CD8-positive, alpha-beta memory T cell (primary cell): ENCODE measurements at places on chromosomes 6 and 20. TPM values are rescaled to one million over a fixed set of nuclear protein-coding genes. Genes with fewer than 3 reads are reported as not detected.

- no peaks in the 10 kb centered on the region for H3K27me3 ChIP-seq
- no peak overlapping the region for H3K4me3 ChIP-seq
- H3K4me1 ChIP-seq: no peaks in the 10 kb centered on the region
- H3K36me3 ChIP-seq: no peaks in the 10 kb centered on the region
- H3K27ac ChIP-seq: no peak overlapping the region
Measured at GRCh38 chr6:110781522-110782214, 33.6 kb downstream of the CDK19 start.

The HLA-DRB1 gene
- 26.1 TPM for total RNA-seq

The GGTLC1 gene
- total RNA-seq: not detected

- H3K4me1 ChIP-seq: peaks cover 16% of the 10 kb centered on the region
- no peak overlapping the region for H3K27ac ChIP-seq
- H3K27me3 ChIP-seq: no peaks in the 10 kb centered on the region
- DNase-seq: no peak
Measured at GRCh38 chr6:88008831-88009231, 38.8 kb upstream of the SPACA1 start.

DNA sequence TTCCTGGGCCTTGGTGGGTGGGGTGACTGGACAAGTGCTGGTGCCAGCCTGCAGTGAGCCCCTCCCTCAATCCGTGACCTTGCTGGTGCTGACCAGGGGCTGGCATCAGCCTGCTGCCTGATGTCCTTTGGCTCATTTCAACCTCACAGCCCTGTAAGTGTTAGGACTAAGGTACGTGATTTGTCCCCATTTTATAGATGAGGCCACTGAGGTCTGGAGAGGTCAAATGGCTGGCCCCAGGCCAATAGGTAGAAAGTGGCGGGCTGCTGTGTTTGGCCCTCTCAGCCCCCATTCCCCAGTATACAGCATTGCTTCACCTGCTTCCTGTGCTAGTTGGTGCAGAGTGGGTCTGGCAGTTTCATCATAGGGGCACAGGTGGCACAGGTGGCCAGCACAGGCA, 20.1 kb downstream of the EFCAB8 start:
- H3K27ac ChIP-seq: no peak overlapping the region
- no peak overlapping the region for H3K4me3 ChIP-seq
- no peaks in the 10 kb centered on the region for H3K27me3 ChIP-seq
- no peak for DNase-seq
- H3K36me3 ChIP-seq: no peaks in the 10 kb centered on the region

DNA sequence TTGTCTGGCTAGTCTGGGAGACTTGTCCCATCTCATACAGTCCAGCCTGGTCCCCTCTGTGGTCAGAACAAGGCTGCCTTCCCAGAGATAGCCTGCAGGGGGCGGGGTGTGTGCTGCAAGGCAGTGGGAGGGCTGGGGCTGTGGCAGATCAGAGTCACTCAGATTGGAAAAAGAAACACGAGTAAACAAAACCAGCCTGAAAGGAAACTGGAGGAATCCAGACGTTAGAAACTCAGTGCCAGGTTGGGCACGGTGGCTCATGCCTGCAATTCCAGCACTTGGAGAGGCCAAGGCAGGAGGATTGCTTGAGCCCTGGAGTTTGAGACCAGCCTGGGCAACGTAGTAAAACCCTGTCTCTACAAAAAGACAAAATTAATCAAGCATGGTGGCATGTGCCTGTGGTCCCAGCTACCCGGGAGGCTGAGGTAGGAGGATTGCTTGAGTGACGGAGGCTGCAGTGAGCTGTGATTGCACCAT, 20.2 kb downstream of the LEMD2 start:
- DNase-seq: peak; percentile 59
- no peaks in the 10 kb centered on the region for H3K27me3 ChIP-seq
- peaks cover 6% of the 10 kb centered on the region for H3K4me1 ChIP-seq
- H3K4me3 ChIP-seq: no peak overlapping the region

DNA sequence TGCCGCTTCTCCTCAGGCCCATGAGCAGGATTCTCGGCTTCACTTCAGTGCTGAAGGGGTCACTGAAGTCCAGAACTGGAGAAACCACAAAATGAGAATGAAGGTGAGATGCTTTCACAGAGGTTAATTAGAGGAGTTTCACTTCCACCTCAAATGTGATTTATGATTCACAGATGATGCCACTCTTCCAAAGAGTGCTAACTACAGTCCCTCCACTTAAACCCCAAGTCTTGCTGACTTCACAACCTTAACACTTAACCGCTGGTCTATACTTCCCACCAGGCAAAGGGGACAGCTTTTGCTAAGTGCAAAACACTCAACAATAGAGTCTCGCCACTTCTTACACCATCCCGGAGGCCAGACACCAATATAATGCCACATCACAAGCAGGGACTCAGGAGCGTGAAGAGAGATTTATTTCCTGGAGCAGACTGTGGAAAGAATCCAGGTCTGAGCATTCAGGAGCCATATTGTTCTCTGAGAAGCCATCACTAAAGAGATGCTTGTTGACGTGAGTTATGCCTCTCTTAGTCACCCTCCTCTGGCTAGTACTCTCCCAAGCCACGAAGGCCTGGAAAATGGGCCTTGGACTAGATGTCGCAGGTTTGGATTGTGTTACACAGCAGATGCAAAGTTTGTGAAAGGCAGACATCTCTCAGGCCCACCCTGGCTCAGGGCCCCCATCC, 24.4 kb downstream of the RRAGD start:
- H3K4me1 ChIP-seq: no peaks in the 10 kb centered on the region
- no peak overlapping the region for H3K4me3 ChIP-seq
- no peaks in the 10 kb centered on the region for H3K27me3 ChIP-seq
- no peak for DNase-seq

The GPR63 gene
- total RNA-seq: 1.6 TPM

GRCh38 chr6:14210077-14210476, 92.5 kb downstream of the CD83 start:
- no peak for DNase-seq
- H3K36me3 ChIP-seq: no peaks in the 10 kb centered on the region
- H3K4me3 ChIP-seq: no peak overlapping the region
- H3K27me3 ChIP-seq: no peaks in the 10 kb centered on the region

DNA sequence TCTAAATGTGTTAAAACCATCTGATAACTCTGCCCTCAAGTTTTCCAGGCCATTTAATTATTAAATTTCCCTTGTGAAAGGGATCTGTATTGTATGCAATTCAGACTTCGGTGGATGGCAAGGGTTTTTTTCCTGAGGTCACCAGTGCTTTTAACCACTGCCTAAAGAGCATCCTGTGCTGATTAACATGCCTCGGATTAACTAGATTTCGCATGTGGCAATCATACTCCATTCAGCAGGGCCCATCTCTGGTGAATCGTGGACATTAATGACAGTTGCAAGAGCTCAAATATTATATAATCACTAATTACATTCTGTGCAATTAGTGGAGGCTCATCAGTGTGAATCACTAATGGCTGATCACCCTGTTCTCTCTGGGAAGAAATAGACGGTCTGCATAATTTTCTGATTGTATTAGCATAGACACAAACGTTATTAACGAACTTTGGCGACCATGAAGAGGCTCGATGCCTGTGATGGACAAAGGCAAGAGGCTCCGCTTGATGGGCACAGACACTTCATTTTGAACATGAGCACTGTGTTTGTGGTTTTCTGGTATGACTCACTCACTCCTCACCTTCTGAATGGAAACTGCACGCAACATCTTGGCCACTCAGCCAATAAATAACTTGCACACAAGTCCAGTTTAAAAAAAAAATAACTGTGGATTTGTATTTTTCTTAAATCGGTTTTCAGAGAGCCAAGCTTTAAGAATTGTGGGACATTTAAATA, 31.4 kb downstream of the LINC00237 start:
- no peak overlapping the region for H3K4me3 ChIP-seq
- no peaks in the 10 kb centered on the region for H3K4me1 ChIP-seq
- H3K36me3 ChIP-seq: no peaks in the 10 kb centered on the region
- DNase-seq: no peak
- no peak overlapping the region for H3K27ac ChIP-seq
- peaks cover 11% of the 10 kb centered on the region for H3K27me3 ChIP-seq

DNA sequence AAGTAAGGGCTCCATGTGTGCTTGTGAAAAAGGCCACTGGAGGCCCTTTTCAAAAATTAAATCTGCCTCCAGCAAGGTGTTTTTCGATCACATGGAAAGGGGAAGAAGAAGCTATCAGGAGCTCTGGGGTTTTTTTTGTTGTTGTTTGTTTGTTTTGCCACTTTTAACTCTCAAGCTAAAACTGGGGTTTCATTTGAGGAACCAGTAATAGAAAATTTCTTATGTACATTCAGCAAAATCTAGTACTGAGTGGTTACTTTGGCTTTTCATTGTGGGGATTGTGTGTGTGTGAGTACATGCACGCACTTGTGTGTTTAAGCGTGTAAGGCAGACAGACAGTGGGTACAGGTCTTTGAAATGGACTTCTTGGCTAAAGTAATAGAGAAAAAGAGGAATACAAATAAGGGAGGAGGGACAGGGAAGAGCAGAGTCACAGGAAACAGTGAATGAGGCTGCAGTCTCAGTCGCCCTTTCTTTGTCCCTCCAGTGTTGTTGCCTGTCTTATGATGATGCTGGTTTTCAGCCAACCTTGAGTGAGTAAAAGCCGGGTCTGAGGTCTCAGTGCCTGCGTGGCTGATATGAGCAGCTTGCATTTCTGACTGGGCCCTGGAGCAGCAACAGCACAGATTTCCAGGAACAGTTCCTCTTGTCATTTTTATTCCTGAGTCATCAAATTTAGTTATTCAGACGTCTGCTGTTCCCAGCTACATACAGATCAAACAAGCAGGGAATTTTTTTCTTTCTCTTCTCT, 26.2 kb downstream of the SLC16A10 start:
- DNase-seq: no peak
- H3K36me3 ChIP-seq: no peaks in the 10 kb centered on the region
- peaks cover 27% of the 10 kb centered on the region for H3K4me1 ChIP-seq

DNA sequence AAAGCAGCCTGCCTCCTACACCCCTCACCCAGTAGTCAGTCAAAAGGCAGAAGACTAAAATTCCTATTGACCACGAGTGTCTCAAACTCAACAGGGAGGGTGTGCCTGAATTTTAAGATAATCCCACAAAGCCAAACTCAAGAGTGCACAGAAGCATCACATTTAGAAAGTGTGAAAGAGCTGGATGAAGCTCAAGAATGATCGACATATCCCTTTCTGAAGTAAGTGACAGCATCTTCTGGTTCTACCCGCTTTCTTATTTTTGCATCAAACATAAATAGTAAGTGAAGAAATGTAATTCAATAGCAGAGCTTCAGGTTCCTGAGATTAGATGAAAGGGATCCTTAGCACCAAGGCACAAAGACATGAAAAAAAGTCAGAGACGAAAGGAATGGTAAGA, 64.5 kb upstream of the BACH2 start:
- H3K4me1 ChIP-seq: no peaks in the 10 kb centered on the region
- H3K27me3 ChIP-seq: no peaks in the 10 kb centered on the region
- H3K27ac ChIP-seq: no peak overlapping the region
- H3K36me3 ChIP-seq: no peaks in the 10 kb centered on the region
- H3K4me3 ChIP-seq: no peak overlapping the region

GRCh38 chr6:156752666-156753301, 24.4 kb upstream of the ARID1B start:
- DNase-seq: no peak
- no peak overlapping the region for H3K27ac ChIP-seq
- H3K4me3 ChIP-seq: no peak overlapping the region
- H3K4me1 ChIP-seq: no peaks in the 10 kb centered on the region
- no peaks in the 10 kb centered on the region for H3K36me3 ChIP-seq

GRCh38 chr6:139905404-139906052, 531.1 kb upstream of the CITED2 start:
- no peaks in the 10 kb centered on the region for H3K27me3 ChIP-seq
- no peaks in the 10 kb centered on the region for H3K4me1 ChIP-seq
- H3K36me3 ChIP-seq: no peaks in the 10 kb centered on the region
- H3K4me3 ChIP-seq: no peak overlapping the region

GRCh38 chr6:43786664-43787329, 16.8 kb downstream of the VEGFA start:
- H3K27me3 ChIP-seq: no peaks in the 10 kb centered on the region
- no peak for DNase-seq
- no peak overlapping the region for H3K27ac ChIP-seq
- no peaks in the 10 kb centered on the region for H3K4me1 ChIP-seq
- no peak overlapping the region for H3K4me3 ChIP-seq

DNA sequence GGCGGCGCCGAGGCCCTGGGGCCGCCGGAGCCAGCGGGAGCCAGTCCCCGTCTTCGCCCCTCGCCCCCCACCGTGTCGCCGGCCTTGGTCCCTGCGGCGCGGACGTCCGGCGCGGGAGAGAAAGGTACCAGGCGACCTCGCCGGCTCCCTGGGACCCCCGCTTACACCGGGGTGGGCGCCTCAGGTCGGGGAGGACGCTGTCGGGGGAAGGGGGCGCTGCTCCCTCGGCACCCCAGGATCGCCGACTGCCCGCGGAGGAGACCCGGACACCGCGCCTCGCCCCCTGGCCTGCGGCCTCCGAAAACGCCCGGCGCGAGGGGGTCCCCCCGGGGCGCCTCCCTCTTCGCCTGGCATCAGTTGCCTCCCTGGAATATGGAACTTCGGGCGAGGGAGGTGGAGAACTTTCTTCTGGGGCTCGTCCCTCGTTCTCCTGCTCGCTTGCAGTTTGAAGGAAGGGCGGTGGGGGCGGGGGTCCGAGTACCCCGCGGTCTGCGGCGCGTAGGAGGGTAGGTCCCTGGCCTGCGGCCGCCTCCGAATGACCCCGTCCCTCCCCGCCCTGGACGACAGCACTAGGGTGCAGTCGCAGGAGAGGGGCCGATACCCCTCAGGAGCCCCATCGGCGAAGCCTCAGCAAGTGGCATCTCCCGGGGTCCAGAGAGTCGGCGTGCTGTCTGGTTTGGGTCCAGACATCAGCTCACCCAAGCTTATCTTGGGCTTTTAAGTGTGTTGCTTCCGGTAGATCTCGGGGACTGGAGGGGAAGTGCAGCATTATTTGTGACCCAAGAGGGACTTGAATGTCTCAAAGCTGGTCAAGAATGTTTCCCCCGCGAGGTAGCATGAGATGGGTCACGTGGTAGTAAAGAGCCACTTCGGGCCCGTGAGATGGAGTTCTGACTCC, 549 bp downstream of the ANKRD6 start:
- H3K27me3 ChIP-seq: no peaks in the 10 kb centered on the region
- peaks cover 6% of the 10 kb centered on the region for H3K4me1 ChIP-seq
- peak overlapping the region; percentile 62 for H3K4me3 ChIP-seq
- DNase-seq: peak; percentile 9
- H3K27ac ChIP-seq: peak overlapping the region; percentile 24
- no peaks in the 10 kb centered on the region for H3K36me3 ChIP-seq

- H3K4me3 ChIP-seq: no peak overlapping the region
- H3K36me3 ChIP-seq: no peaks in the 10 kb centered on the region
- no peaks in the 10 kb centered on the region for H3K27me3 ChIP-seq
- no peak overlapping the region for H3K27ac ChIP-seq
Measured at GRCh38 chr20:45157962-45158361, 16.7 kb upstream of the PI3 start.

- no peak for DNase-seq
- no peaks in the 10 kb centered on the region for H3K27me3 ChIP-seq
- no peaks in the 10 kb centered on the region for H3K36me3 ChIP-seq
- H3K4me1 ChIP-seq: no peaks in the 10 kb centered on the region
- no peak overlapping the region for H3K27ac ChIP-seq
- H3K4me3 ChIP-seq: no peak overlapping the region
Measured at GRCh38 chr20:12014276-12014675, 96.6 kb downstream of the BTBD3 start.

- no peaks in the 10 kb centered on the region for H3K36me3 ChIP-seq
- no peaks in the 10 kb centered on the region for H3K27me3 ChIP-seq
- DNase-seq: no peak
- H3K4me3 ChIP-seq: no peak overlapping the region
- H3K4me1 ChIP-seq: no peaks in the 10 kb centered on the region
- no peak overlapping the region for H3K27ac ChIP-seq
Measured at GRCh38 chr6:108186226-108186625, 20.4 kb downstream of the NR2E1 start.

The LINC00237 gene
- total RNA-seq: not detected
